COLO829 (cell line): ENCODE measurements at places on chromosomes 16 and 17.

- no peak for DNase-seq
These were observed 1.4 kb downstream of the FMNL1 start for GRCh38 chr17:45222996-45223538.

DNA sequence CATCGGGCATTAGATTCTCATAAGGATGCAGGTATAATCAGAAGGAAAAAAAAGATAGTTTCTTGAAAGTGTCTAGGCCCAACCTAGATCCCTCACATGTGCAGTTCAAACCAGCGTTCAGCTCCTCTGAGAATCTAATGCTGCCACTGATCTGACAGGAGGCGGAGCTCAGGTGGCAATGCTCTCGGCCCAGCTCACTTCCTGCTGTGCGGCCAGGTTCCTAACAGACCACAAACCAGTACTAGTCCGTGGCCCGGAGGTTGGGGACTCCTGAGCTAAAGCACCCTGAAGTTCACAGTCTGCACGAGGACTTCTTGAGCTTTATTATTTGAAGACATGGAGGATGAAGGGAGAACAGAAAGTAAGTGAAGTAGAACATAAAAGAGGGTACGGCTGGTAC is 16.8 kb downstream of the SMCR8 start:
- no peak for DNase-seq

GRCh38 chr16:75948886-75949285 is 222.6 kb upstream of the CPHXL start:
- no peak for DNase-seq

DNA sequence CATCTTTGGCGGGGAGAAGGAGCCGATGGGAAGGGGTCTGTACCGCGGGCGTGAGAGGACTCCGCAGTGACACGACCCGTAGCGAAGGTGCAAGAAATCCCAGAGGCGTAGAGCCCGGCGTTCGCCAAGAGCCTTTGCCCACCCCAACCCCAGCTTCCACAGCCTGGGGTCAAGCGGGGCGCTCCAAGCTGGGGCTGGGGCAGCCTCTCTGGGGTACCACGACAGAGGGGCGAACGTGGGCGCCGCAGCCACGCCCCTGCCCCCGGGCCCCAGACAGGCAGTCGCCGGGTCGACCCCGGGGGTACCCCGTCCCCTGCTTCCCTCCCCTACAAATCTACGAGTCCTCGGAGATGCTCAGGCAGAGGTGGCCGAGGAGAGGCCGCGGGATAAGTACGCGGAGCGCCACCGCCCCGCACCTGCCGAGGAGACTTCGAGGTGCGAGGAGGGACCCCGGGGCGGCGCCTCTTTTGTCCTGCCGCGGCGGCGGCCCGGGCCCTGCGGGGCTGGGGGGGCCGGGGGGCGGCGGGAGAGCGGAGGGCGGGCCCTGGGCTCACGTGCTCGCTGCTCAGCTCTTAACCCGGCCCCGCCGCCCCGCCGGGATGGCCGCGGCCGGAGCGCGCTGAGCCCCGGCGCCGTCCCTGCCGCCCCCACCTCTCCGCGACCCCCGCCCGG is at the start of gene ADAM11:
Gene ADAM11, plus strand, starts transcription at position 575 of the 672 bp plus-strand sequence. CDS start 212 bp downstream, outside the sequence.
- no peak for DNase-seq

GRCh38 chr16:88078111-88078775 is 127.0 kb downstream of the BANP start:
- DNase-seq: no peak

DNA sequence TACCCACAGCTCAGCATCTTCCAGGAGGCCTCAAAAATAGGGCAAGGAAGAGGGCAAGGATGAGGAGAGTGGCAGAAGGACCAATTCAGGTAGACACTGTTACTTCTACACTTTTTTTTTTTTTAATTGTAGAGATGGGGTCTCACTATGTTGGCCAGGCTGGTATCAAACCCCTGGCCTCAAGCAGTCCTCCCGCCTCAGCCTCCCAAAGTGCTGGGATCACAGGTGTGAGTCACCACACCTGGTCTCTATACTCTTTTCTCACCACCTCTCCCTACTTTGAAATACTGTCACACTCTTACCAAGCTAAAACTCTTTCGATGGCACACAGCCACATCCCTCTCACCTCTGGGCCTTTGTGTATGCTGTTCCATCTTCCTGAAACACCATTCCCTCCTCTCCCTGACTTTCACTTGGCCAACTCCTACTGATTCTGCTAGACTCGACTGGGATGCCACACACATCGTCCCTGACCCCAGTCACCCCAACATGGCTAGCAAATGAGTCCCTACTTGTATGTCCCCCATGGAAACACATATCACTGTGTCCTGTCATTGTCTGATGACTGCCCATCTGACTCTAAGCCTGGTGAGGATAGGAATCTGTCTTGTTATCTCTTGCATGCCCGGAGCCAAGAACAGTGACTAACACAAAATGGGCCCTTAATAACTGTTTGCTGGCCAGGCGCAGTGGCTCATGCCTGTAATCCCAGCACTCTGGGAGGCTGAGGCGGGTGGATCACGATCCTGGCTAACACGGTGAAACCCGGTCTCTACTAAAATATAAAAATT is 7.2 kb upstream of the SLC43A2 start:
- DNase-seq: no peak

DNA sequence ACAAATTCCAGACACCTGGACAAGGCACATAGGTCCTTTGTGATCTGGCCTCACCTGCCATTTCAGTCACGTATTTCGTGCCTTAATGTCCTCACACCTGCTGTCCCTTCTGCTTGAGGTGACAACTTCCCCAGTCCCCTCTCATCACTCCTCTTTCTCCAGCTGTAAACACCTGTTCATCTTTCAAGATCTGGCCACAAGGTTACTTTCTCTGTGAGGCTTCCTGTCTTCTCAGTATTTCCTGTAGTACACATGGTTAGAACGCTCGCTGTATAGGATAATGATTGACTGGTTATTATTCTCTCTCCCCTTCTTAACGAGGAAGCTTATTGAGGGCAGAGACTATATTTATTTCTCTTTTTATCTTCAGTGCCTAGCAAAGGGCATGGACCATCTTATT is 74.5 kb upstream of the PMFBP1 start:
- no peak for DNase-seq

DNA sequence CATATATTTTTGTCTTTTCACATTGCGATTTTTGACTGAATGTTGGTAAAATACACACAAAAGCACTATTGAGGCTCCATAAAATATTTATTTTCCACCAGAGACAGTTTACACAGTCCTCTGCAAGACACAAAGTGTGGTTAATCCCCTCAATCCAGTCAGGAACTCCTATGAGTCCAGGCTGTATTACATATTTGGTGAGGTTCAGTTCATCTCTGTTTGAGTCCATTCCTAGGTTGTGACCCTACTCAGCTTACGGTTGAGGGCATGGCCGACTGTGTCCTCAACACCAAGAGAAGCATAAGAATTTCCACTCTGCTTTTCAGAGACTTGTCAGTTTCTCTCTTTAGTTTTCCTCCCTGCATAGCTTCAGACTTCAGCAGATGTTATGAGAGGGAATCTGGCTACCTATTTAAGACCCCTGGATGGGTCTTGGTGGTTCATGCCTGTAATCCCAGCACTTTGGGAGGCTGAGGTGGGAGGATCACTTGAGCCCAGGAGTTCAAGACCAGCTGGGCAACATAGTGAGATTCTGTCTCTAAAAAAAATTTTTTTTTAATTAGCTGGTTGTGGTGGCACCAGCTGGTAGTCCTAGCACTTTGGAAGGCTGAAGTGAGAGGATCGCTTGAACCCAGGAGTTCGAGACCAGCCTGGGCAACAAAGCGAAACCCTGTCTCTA is 25.1 kb downstream of the ARL4D start:
- DNase-seq: no peak
